ENCODE measurements at places on chromosomes 16 and 17.

DNA sequence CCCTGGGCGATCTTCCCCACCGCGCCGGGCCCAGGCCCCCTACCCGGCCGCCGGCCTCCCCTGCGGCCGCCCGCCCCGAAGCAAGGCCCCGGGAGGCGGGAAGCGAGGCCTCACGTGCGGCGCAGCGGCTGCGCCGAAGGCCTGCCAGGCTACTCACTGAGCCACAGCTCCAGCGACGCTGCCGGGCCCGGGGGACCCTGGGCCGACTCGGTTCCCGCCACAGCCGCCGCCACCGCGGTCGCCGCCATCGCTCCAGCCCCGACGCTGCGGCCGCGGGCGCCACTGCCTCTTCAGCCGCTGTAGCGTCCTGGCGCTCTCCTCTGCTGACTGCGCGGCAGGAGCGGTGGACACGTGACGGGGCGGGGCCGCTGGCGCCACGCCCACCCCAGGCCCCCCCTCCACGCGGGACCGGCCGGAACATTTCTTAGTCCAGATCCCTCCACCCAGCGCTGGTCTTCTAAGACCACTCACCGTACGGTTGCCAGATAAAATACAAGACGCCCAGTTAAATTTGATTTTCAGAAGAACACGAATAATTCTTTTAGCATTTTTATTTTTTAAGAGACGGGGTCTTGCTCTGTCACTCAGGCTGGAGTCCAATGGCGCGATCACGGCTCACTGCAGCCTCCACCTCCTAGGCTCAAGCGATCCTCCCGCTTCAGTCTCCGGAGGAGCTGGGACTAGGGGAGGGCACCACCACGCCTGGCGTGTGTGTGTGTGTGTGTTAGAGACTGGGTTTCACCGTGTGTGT, at the start of gene GGA2:
Gene GGA2 (minus strand): TSS at position 331 of the 751 bp plus-strand sequence. CDS start 83 bp downstream, at position 248.
- peak; percentile 92 for DNase-seq

- no peak for DNase-seq
Observed at GRCh38 chr17:17897442-17897841, 60.7 kb upstream of the SREBF1 start.

DNA sequence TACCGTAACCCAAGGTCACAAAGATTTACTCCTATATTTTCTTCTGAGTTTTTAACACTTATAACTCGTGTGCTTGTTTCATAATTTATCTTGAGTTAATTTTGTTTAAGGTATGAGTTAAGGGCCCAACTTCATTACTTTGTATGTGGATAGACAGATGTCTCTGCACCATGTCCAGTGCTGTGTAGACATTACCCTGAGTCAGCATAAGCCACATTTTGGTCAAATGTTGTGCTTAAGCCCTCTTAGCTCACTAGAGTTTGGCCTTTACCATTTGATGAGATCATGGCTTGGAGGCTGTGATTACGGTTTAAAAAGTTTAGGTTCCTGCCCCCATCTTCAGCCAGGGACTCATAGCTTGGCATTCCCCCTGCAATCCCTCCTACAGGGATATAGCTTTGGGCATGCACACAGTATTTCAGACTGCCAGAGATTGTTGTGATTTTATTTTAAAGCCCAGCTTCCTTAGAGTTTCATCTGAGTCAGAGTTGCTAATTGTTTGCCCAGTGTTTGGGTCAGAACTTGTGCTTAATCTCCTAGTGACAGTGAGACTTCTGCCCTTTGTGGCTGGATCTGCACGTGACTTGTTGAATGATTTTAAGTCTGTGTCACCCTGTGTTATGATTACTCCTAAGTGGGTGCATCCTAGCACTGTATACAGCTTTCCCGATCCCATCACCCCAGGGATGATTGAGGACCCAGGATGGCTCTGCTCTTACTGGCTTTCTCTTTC, 393.1 kb downstream of the CNTNAP4 start:
- no peak for DNase-seq

DNA sequence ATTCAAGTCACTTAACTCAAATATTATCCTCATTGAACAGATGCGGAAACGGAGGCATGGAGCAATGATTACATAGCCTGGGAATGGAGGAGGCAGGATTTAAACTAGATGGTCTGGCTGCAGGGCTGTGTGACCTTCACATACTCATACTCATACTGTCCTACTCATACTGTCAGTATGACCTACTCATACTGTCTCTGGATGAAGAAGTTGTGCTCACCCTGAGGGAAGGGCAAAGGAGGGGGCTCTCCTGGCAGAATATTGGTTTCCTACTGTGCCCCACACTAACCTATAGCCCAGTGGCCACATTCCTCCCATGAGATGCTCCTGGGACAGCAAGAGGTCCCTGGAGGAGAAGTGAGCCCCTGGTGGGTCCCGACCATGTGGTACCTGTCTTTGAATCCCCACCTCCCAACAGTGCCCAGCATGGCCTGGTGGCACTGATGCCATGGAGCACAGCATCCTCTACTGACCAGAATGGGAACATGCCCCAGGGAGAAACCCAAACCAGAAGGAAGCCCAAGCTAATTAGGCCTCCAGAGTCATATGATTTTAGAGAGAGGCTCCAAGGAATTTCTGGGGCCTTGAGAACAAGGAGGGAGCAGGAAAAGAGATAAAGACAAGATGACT, 197.3 kb upstream of the SDK2 start:
- no peak for DNase-seq

DNA sequence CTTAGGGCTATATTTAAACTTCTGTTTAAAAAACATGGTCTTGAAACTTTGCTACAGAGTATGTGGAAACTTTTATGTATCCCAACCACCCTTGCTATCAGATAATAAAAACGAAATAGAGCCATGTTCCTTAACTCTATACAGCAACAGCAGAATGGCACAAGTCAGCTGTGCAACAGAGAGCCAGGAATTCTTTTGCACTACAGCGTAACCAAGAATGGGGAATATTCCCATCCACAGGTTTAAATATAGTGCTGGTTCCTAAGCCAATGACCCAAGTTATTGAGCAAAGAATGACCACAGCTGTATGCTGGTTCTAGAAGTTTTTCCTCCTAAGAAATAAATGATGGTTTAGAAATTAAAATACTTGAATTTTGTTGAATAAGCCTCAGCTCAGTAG, 33.1 kb downstream of the SETD6 start:
- DNase-seq, result no peak

DNA sequence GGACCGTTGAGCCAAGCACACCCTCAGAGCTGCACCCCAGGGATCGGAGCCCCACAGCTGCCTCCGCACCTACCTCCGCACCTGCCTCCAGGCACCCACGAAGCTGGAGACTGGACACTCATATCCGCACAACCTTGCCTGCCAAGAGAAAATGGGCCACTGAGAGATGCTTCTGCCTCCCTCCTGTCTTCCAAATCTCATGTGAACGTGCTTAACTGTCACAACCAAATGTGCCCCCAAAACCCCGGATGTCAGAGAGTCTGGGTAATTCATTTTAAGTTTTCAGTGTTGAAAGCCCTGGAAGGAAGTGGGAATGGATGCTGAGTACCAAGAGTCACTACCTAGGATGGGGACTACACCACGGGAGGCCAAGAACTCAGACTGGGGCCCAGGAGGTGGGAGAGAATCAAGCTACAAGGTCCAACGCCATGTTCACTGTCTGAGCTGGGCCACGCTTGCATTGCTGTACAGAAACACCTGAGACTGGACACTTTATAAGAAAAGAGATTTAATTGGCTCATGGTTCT, 49.5 kb upstream of the MEAK7 start:
- DNase-seq, result no peak

- no peak for DNase-seq
Observed at GRCh38 chr16:82819286-82819685, 192.5 kb downstream of the CDH13 start.

DNA sequence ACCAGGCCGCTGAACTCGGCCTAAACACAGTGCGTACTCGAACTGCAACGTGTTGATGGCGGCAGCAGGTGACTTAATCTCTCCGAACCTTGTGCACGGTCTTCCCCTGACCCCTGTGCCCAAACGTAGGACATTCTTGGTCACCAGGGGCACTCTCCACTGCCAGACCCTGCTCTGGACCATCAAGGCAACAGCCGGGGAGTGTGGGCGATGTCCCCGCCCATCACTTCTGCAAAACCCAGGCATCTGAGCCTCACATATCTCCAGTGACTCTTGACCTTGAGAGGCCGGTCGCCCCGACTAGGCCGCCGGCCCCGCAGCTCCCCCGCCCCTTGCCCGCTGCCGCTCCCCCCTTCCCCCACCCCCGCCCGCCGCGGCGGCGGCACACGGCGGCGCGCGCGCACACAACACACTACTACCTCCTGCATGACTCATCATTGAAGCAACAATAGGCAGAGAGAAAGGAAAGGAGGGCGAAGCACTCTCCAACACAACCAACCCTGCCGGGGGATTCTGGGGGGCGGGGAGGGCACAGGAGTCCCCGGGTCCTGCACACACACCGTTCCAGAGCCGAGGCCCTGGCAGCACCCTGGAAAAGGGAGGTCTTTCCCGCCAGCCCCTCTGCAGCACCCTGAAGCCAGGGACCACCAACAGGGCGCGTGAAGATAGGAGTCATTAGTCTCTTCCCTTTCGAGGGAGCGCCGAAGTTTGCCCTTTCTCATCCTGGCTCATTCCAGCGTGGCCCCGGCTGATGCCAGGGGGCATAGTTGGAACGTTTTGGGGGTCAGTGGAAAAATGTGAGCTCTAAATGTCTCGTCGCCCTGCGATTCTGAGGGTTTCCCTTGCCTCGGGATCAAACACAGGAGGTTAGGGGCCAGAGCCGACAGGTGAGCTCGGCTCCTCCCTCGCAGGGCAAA, 1.9 kb downstream of the MNT start:
- DNase-seq, result peak; percentile 91

- peak; percentile 3 for DNase-seq
Observed at GRCh38 chr17:71337938-71338337, 782.9 kb upstream of the SOX9 start.

GRCh38 chr17:55090079-55090492, 121.5 kb downstream of the STXBP4 start:
- DNase-seq, result peak; percentile 7

GRCh38 chr16:84687715-84688114, 12.1 kb upstream of the USP10 start:
- peak; percentile 68 for DNase-seq

GRCh38 chr17:81207610-81208581, 14.9 kb downstream of the CEP131 start:
- DNase-seq, result no peak

DNA sequence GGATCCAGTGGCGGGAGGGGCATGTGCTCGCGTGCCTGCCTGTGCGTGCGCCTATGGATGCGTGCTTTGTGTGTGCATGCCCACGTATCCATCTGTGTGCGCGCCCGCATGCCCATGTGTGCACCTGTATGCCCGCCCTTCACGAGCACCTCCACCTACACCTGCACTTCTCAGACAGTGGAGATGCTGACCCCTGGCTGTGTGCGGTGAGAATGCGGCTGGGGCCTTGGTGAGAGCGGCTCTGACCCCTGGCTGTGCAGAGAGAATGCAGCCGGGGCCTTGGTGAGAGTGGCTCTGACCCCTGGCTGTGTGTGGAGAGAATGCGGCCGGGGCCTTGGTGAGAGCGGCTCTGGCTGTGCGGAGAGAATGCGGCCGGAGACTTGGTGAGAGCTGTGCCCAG, 33.9 kb downstream of the AXIN1 start:
- no peak for DNase-seq

DNA sequence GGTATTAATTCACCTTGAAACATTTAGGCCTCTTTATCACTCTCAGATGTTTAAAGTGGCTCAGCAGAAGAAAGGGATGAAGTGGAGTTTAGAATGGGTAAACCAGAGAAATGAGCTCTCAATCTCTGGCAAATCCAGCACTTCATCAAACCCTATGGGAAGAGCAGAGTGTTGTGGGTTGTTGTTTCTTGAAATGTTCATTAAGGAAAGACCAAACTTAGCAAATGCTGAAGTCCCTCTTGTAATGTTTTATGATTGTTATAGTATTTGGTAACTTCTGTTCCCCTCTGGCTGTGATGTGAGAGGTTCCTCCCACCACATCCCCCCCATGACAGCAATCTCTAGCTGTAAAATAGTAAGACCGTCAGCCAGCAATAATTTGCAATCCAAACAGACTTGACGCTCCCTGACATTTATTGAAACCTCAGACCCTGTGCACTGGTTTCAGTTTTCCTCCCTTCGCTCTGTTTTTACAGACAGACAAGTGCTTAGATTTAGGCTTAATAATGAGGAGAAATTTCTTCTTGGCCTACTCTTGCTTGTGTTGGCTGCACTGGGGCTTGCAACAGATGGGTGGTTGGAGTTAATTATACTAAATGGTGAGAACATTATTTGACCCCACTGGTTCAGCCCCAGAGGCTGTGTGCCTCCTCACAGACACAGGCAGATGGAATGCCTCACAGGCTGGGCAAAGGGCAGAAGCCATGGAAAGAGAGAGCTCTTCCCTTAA, 609.4 kb upstream of the SOX9 start:
- DNase-seq, result no peak

DNA sequence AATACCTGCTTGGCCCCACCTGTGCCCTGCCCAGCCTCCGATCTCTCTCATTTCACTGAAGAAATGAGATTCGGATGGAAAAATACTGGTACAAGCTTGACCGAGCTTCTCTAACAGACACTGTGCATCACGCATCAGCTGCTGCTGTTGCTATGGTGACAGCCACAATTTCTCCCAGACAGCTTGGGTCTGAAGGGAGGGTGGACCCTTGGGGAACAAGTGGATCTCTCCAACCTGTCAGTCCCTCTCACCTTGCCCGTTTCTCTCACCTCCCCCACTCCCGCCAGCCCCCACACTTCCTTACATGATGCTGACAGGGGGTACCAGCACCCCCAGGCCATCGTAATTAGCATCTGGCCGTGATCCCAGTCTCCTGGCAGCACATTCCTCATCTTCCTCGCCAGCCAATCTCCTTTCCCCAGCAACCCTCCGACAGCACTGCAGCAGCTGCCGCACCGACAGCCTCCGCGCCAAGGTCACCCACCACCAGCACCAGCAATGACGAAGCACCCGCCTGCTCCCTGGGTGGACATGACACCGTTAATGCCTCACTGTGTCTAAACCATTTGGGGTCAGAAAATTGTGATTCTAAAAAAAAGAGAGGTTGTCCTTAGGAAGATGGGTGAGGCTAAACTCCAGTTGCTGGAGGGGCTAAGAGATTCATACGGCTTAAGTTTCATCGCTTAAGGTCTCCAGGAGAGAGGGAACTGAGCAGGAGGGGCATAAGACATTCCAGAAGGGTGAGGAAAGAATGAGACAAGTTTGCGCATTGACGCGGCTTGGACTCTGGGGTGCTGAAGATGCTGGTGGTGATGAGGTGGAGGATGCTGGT, 58.6 kb upstream of the TNRC6A start:
- DNase-seq, result peak; percentile 87

DNA sequence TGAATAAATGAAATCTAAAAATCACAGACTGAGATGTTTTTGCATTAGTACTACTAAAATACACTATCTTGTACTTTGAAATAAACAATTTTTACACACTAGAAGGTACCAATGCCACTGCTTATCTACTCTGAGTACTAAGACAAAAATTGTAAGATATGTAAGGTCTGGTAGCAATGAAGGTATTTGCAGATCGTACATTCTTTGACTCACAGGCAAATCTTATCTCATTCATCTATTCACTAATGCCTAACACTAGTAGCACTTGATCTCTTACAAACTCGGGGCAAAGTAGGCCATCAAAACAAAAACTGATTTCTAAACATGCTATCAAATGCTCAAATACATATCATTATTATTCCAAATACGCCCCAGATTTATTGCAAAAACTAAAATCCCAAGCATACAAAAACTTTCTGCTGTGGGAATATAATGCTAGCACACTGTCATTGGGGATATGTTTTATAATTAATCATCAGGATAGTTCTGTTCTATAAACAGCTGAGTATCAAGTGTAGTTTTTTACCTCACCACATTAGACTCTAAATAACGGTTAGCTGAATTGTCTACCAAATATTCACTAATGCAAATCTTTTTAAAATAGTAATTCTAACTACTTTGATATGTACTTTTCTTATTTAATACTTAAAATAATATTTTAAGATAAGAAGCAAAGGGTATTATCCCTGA, 68.0 kb downstream of the MED13 start:
- DNase-seq, result no peak
